Bronchus fibroblast of lung (primary cell): ENCODE measurements at places on chromosomes 12 and 14. TPM values are rescaled to one million over a fixed set of nuclear protein-coding genes. Genes with fewer than 3 reads are reported as not detected.

CYP46A1 gene
- not detected in 2 replicates for total RNA-seq

BICDL1 gene
- under 0.01 TPM in 1 of 2 replicates, not detected in the other for total RNA-seq

ESR2 gene
- not detected in 2 replicates for total RNA-seq

DCAF4 gene
- total RNA-seq = 12.2 and 20.5 TPM in 2 replicates

GLT8D2 gene
- total RNA-seq = 20.3 and 25.9 TPM in 2 replicates

RASSF8 gene
- 10.1 and 12.9 TPM in 2 replicates for total RNA-seq

TAS2R13 gene
- total RNA-seq = 0.15 and 0.17 TPM in 2 replicates

TROAP gene
- 35.8 and 40.1 TPM in 2 replicates for total RNA-seq

CLMN gene
- 0.17 and 0.30 TPM in 2 replicates for total RNA-seq

CARMIL3 gene
- under 0.01 TPM in 2 replicates for total RNA-seq

SPTB gene
- not detected in 2 replicates for total RNA-seq

SDS gene
- total RNA-seq = not detected in 2 replicates

CCDC198 gene
- total RNA-seq = not detected in 2 replicates

LHX5 gene
- total RNA-seq = not detected in 2 replicates

CLEC6A gene
- total RNA-seq = not detected in 2 replicates

OAS1 gene
- total RNA-seq = not detected in 2 replicates

RNASE3 gene
- not detected in 2 replicates for total RNA-seq
